ENCODE measurements at places on chromosomes 5 and 9. TPM values are rescaled to one million over a fixed set of nuclear protein-coding genes. Genes with fewer than 3 reads are reported as not detected.

The ROPN1L gene
- not detected for total RNA-seq

The PKD2L2 gene
- not detected for total RNA-seq

The IL9 gene
- not detected for total RNA-seq

The TNPO1 gene
- 319 TPM for total RNA-seq

The HSD17B3 gene
- not detected for total RNA-seq

The PCDHB7 gene
- 2.6 TPM for total RNA-seq

The SOWAHA gene
- 0.42 TPM for total RNA-seq

- DNase-seq, result peak; percentile 42
Observed at GRCh38 chr5:103582364-103582763, 19.8 kb upstream of the NUDT12 start.

DNA sequence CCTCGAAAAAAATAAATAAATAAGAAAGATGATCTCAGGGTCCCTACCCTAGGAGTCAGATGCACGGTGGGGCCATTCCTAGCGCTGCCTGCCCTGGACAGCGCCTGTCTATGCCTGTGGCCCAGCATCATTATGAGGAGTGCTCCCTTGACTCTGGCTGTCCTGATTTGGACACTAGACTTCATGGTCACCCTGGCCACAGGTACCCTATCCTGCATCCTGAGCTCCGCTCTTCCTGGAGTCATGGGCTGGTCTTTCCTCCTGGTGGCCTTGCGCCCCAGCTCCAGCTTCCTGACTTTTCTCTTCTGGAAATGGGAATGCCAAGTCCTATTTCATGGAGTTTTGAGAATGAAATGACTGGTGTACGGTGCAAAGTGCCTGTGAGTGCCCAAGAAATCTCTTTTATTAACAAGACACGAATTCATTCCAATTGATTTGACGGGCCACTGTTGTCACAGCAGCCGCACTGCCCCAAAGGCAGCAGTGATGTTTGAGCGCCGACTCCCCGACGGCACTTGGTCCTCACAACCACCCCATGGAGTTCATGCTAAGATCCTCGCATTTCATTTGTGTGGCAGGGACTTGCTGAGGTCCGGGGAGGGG lies 564 bp upstream of the AIF1L start:
- DNase-seq, result no peak

DNA sequence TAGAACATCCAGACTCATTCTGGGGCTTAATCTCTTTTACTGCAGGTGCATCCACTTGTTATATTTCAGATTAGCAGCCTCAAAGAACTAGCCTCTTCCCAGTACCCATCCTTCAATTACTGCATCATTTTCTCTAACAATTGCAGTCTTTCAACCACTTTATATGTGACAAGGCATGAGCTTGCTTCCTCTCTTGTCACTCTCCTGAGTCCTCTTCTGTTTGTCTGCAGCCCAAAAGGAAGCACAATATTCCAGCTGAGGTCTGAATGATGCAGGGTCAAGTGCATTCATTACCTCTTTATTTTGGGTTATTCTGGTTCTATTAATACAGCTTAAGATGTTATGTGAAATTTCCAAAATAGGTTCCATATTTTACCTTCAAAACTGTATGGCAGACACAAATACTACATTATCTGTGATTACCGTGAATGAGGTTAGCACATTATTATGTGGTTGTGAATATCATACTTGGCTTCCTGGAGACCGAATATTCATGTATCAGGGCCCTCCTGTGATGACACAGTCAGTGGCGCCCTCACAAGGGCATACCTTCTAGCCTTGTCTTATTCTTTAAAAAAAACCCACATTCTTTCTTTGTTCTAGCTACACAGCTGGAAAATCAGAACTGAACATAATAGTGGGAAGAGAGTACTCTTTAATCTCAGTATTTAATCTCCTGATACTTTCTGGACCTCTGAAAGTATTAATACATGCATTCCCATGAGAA lies 323.8 kb downstream of the PDE4D start:
- peak; percentile 31 for DNase-seq

DNA sequence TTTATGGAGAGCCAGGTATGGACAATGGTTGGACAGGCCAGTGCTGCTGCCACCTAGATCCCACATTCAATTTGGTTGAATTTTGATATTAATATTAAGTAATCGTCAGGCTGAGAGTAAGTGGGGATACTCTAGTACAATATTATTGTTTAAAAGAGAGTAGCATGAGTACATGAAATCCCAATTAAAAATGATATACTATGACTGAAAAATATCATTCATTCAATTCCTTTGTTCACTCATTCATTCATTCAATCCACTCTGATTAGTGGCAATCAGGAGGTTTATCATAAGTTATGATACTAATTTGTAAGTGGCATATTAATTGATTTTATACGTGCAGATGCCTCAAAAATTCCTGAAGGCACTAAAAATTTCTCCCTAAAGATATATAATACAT lies 224.2 kb downstream of the DMRT2 start:
- no peak for DNase-seq

DNA sequence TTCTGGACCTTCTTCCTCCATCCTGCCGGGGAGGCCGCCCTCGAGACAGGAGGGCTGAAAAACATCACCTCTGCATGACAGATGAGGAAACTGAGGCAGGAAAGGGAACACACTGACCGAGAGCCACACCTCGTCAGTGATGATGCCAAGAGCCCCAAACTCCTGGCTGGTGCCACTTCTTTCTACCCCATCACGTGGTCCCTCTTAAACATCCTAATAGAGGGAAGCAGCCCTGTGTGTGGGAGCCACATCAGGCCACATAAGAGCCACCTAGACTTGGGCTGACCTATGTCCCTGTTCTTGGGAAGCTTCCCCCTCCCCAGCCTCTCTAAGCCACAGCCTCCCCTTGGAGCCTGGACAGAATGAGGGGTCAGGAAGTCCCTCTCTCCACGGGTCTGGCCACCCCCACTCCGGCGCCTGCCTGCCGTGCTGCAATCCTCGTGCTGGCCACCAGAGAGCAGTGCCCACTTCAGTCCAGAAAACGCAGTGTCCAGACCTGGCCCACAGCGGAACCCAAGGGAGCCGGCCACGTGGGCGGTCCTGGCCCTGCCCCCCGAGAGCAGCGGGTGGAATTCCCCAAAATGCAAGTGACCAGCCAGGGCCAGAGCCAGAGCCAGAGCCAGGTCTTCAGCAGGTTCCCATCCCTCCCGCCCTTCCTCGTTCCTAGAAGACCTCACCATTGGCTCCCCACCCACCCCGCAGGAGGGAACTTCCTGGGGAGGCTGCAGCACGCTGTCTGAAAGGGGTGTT lies 54.7 kb upstream of the SARDH start:
- peak; percentile 85 for DNase-seq

GRCh38 chr5:127085796-127086195 lies 12.5 kb upstream of the C5orf63 start:
- no peak for DNase-seq

DNA sequence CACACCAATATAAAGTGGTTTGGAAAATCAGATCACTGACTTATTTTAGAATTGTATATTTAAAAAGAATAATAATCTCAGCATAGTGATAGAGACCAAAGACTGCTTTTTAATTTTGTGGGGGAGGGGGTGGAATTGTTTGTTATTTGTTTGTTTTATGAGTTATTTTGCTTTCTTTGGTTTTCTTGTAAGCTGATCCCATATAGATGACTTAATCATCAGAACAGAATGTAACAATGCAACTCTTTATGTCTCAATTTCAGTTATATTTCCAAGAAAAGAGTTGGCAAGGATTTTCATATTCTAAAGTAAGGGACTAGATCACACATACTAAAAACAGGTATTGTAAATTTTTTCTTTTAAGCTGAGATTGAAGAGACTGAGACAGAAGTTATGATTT lies 984.9 kb downstream of the TLE4 start:
- no peak for DNase-seq

GRCh38 chr9:116274293-116274692 lies 120.7 kb downstream of the PAPPA start:
- peak; percentile 78 for DNase-seq

GRCh38 chr9:33044677-33045282 lies 19.7 kb downstream of the DNAJA1 start:
- DNase-seq, result peak; percentile 63

- no peak for DNase-seq
Observed at GRCh38 chr9:18936094-18936871, 96.7 kb downstream of the SAXO1 start.

- DNase-seq, result no peak
Observed at GRCh38 chr5:24407466-24407865, 237.3 kb downstream of the CDH10 start.

- DNase-seq, result peak; percentile 28
Observed at GRCh38 chr9:95090871-95091577, 226.5 kb downstream of the FANCC start.

GRCh38 chr5:35900972-35901695 lies 37.3 kb downstream of the CAPSL start:
- no peak for DNase-seq

GRCh38 chr5:133680830-133681565 lies 68.7 kb upstream of the FSTL4 start:
- no peak for DNase-seq

DNA sequence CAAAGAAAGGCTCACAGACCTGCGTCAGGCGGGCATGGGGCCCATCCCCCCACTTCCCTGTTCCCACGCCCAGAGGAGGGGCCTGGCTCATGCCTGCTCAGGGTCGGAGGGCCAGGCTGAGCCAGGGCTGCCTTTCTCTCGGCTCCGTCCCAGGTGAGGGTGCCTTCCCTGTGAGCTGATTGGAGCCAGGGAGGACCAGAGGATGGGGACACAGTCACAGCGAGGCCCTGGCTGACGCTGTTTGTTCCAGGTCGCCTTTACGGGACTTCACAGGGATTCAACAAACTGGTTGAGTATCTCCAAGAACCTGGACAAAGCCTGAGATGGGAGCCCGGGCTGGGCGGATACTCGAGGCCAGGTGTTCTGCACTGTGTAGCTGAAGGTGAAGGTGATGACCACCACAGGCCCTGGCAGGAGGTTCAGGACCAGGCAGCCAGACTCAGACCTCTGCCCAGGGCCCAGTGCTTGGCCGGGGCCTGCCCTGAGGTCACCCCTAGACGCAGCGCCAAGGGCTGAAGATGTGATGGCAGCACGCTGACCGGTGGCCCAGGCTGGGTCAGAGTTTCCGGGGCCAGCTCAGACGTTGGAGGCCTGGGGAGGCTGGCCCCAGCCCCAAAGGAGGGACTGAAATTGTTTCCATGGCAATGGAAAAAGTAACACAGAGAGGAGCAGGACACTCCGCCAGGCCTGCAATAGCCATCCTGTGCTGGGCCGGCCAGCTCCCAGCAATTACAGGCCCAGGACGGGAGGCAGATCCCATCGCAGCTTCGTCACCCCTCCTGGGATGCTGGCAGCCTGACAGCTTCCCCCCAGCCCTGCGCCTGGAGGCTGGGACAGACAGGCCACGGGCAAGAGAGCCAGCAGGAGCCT lies 65.3 kb upstream of the ADAMTS2 start:
- DNase-seq, result no peak

- DNase-seq, result no peak
Observed at GRCh38 chr9:118652912-118653311, 716.3 kb downstream of the BRINP1 start.

GRCh38 chr5:107855171-107855570 lies 184.4 kb upstream of the EFNA5 start:
- DNase-seq, result no peak
